ENCODE measurements at places on chromosomes 5 and 9. TPM values are rescaled to one million over a fixed set of nuclear protein-coding genes. Genes with fewer than 3 reads are reported as not detected.

Gene PTGS1
- total RNA-seq, result not detected

Gene SLC25A2
- total RNA-seq, result not detected

Gene CLIC3
- not detected for total RNA-seq

Gene CCNB1
- 209 TPM for total RNA-seq

Gene INSL4
- not detected for total RNA-seq

Gene DMAC1
- 51.1 TPM for total RNA-seq

Gene TIMD4
- total RNA-seq, result 5.2 TPM

Gene IL13
- 0.24 TPM for total RNA-seq

Gene STK32A
- not detected for total RNA-seq

Gene FBP2
- not detected for total RNA-seq

Gene OR1J2
- not detected for total RNA-seq

Gene C9orf50
- not detected for total RNA-seq

Gene PCDHB4
- not detected for total RNA-seq

Gene LARP1
- total RNA-seq, result 203 TPM

Gene PCDHA13
- not detected for total RNA-seq

Gene SLC46A2
- not detected for total RNA-seq

Gene GRXCR2
- total RNA-seq, result not detected

Gene F2RL1
- total RNA-seq, result 2.9 TPM

Gene ARSB
- total RNA-seq, result 7.0 TPM

Gene KIF12
- total RNA-seq, result not detected

Gene FBXL17
- 3.5 TPM for total RNA-seq
